GM12892 (cell line): ENCODE measurements at places on chromosomes 2 and 18.

GRCh38 chr18:65859075-65859474 lies 108.3 kb downstream of the CDH7 start:
- DNase-seq, result no peak

- no peak for DNase-seq
These were observed 7.3 kb downstream of the SRSF7 start for GRCh38 chr2:38743672-38744398.

GRCh38 chr2:177537213-177537612 lies 144.6 kb downstream of the AGPS start:
- DNase-seq, result no peak

GRCh38 chr18:49652881-49653724 lies 91.2 kb downstream of the LIPG start:
- no peak for DNase-seq

DNA sequence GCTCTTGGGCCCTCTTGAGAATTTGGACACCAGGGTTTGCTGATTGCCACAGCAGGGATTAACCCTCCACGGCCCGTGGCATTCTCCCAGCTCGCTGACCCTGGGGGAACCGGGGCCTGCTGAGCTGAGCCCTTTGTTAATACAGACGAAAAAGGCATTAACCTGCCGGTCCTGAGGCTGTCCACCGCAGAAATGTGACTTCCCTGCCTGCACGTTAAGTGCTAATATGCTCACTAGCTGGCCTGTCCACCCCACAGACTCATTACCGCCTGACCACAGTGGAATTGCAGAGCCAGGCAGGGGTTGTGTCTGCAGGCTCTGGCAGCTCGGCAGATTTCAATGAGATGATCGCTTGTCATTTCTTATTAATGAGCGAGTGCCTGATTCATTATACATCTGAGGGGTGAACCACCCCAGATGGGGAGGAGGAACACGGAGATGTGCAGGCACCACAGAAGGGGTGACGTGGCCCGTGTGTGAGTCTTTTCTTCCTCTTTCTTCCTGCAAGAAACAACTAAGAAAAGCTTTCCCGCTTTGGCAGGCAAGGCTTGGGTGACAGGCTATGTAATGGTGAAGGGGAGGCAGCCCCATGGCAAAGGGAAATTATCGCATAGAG lies 126.0 kb downstream of the GLI2 start:
- DNase-seq, result no peak

GRCh38 chr2:98234776-98235175 lies 111.5 kb upstream of the CNGA3 start:
- no peak for DNase-seq
